HT1080 (cell line): ENCODE measurements at places on chromosomes 4 and X. TPM values are rescaled to one million over a fixed set of nuclear protein-coding genes. Genes with fewer than 3 reads are reported as not detected.

GPR101 gene
- not detected in 2 replicates for total RNA-seq

PSAPL1 gene
- not detected in 2 replicates for total RNA-seq

BLOC1S4 gene
- 23.8 and 24.5 TPM in 2 replicates for total RNA-seq

SUPT20HL2 gene
- not detected in 2 replicates for total RNA-seq

PRICKLE3 gene
- total RNA-seq: 4.3 and 5.6 TPM in 2 replicates

ENAM gene
- total RNA-seq: 0.20 TPM in 1 of 2 replicates, not detected in the other

KLB gene
- total RNA-seq: not detected in 2 replicates

DRP2 gene
- total RNA-seq: 7.2 TPM in 2 replicates

DKK2 gene
- 0.08 and 0.67 TPM in 2 replicates for total RNA-seq

PTCHD1 gene
- total RNA-seq: 0.53 and 1.0 TPM in 2 replicates

NEIL3 gene
- total RNA-seq: 12.6 and 13.1 TPM in 2 replicates

DRD5 gene
- total RNA-seq: not detected in 2 replicates

DGKK gene
- not detected in 2 replicates for total RNA-seq

TMSB15A gene
- total RNA-seq: 2.7 and 2.8 TPM in 2 replicates

RBMXL3 gene
- total RNA-seq: not detected in 2 replicates

LETM1 gene
- total RNA-seq: 88.5 and 99.3 TPM in 2 replicates

WWC2 gene
- total RNA-seq: 16.1 and 25.2 TPM in 2 replicates

BTK gene
- not detected in 2 replicates for total RNA-seq

SPOCK3 gene
- 0.07 and 0.08 TPM in 2 replicates for total RNA-seq

MAGEC1 gene
- 0.07 TPM in 1 of 2 replicates, not detected in the other for total RNA-seq

PAK3 gene
- total RNA-seq: 0.03 TPM in 1 of 2 replicates, not detected in the other

TCEAL7 gene
- not detected in 2 replicates for total RNA-seq

BMX gene
- 0.34 TPM in 1 of 2 replicates, not detected in the other for total RNA-seq

HTRA3 gene
- total RNA-seq: 0.16 and 0.20 TPM in 2 replicates

CTAG1A gene
- total RNA-seq: 130 and 312 TPM in 2 replicates

HS3ST1 gene
- total RNA-seq: 0.57 and 3.5 TPM in 2 replicates

ADAMTS3 gene
- 3.9 and 4.1 TPM in 2 replicates for total RNA-seq

PLP1 gene
- total RNA-seq: 0.30 and 0.37 TPM in 2 replicates

LRIT3 gene
- total RNA-seq: not detected in 2 replicates

TMEM192 gene
- total RNA-seq: 19.2 and 30.9 TPM in 2 replicates

ADH1B gene
- not detected in 2 replicates for total RNA-seq

PDCL2 gene
- not detected in 2 replicates for total RNA-seq

CNKSR2 gene
- total RNA-seq: 8.6 and 8.7 TPM in 2 replicates

AFF1 gene
- total RNA-seq: 8.4 and 13.5 TPM in 2 replicates

SLC9B1 gene
- not detected in 2 replicates for total RNA-seq

NPNT gene
- total RNA-seq: not detected in 2 replicates

MAGEA1 gene
- 14.1 and 15.2 TPM in 2 replicates for total RNA-seq

ADGRG2 gene
- 0.06 TPM in 1 of 2 replicates, not detected in the other for total RNA-seq

PTTG2 gene
- total RNA-seq: not detected in 2 replicates

MAGEA12 gene
- total RNA-seq: 142 and 151 TPM in 2 replicates

MPP1 gene
- 17.4 and 21.6 TPM in 2 replicates for total RNA-seq

STIM2 gene
- 13.1 and 16.1 TPM in 2 replicates for total RNA-seq

CHRDL1 gene
- 3.9 and 4.1 TPM in 2 replicates for total RNA-seq

NEUROG2 gene
- 0.03 and 0.05 TPM in 2 replicates for total RNA-seq
